ENCODE measurements at places on chromosomes 2 and 18. TPM values are rescaled to one million over a fixed set of nuclear protein-coding genes. Genes with fewer than 3 reads are reported as not detected.

DNA sequence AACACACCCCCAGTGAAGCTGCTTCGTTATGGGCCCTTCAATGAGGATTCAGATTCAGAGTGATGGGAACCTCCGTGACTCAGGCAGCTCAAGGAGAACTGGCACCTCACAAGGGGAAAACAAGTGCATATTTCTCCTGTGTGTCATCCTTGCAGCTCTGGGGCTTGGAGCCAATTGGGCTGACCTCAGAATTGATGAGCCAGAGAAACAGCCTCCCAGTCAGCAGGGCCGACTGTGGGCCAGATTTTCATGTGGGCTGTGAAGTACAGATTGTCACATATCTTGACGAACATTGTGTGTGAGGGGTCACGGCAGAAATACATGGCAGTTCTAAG is 189.6 kb upstream of the SP5 start:
- H3K36me3 ChIP-seq: no peaks in the 10 kb centered on the region
- no peak overlapping the region for H3K27ac ChIP-seq
- H3K4me1 ChIP-seq: peaks cover 2% of the 10 kb centered on the region
- H3K4me3 ChIP-seq: no peak overlapping the region

GRCh38 chr2:85635011-85635410 is 19.0 kb downstream of the USP39 start:
- H3K4me1 ChIP-seq: 0 out of 2 replicates have a peak, but pooled peaks cover 4% of the 10 kb centered on the region
- no peak for DNase-seq
- H3K27me3 ChIP-seq: no peaks in the 10 kb centered on the region
- no peak overlapping the region for H3K4me3 ChIP-seq
- peaks cover 59% of the 10 kb centered on the region for H3K36me3 ChIP-seq

DNA sequence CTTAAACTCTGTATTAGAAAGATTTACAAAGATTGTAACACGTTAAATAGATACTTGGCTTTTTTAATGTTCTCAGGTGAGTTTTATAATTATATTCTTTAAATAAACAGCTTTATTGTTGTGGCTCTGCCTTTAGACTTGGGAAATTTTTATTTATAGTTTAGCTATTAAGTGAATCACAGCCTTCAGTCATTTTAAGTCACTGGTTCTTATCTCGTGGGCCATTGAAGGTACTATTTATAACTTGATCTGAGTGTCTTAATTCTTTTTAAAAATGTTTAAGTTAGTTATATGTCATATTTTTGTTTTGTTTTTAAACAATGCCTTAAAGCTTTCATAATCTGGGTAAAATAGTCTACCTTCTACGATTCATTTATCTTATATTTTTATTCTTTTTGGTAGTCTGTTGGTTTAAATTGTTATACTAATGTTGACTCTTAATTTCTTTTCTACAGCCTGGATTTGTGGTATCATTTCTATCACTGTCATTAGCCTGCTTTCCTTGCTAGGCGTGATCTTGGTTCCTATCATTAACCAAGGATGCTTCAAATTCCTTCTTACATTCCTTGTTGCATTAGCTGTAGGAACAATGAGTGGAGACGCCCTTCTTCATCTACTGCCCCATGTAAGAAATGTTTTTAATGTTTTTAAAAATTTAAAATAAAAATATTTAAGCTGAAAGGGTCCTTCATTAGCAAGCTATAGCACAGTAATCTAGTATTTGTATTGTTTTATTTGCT is 49.3 kb downstream of the SLC39A10 start:
- no peak overlapping the region for H3K4me3 ChIP-seq
- peaks cover 10% of the 10 kb centered on the region for H3K36me3 ChIP-seq
- H3K27me3 ChIP-seq: no peaks in the 10 kb centered on the region

DNA sequence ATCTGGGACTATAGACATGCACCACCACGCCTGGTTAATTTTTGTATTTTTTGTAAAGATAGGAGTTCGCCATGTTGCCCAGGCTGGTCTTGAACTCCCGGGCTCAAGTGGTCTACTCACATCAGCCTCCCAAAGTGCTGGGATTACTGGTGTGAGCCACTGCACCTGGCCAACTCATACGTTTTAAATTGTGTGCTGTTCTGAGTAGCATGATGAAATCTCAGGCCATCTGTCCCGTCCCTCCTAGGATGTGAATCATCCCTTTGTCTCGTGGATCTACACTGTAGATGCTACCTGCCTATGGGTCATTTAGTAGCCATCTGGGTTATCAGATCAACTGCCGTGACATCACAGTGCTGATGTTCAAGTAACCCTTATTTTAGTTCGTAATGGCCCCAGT is 38.5 kb upstream of the RMP24 start:
- no peak overlapping the region for H3K4me3 ChIP-seq
- H3K4me1 ChIP-seq: no peaks in the 10 kb centered on the region
- no peaks in the 10 kb centered on the region for H3K36me3 ChIP-seq
- H3K27me3 ChIP-seq: peaks cover 2% of the 10 kb centered on the region
- DNase-seq: no peak

- H3K4me1 ChIP-seq: no peaks in the 10 kb centered on the region
- H3K27ac ChIP-seq: no peak overlapping the region
- DNase-seq: no peak
- H3K27me3 ChIP-seq: no peaks in the 10 kb centered on the region
- no peak overlapping the region for H3K4me3 ChIP-seq
These were observed 117.2 kb downstream of the RPIA start for GRCh38 chr2:88808652-88809051.

DNA sequence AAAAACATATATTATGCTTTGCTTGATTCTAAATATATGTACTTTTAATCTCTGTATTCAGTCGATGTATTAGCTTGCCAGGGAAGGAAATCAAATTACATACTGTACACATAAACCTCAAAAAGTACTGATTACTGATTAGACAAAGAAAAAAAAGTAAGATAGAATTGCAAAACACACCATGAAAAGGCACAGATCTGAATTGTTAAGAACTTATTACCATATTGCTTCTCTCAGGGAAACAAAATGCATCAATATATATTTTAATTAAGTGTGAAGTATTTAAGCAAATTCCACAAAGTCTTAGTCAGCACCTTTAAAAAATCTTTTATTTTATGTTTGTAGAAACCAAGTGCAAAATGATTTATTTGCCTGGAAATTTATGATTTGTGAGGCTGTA is 309.3 kb downstream of the RNF144A start:
- H3K4me1 ChIP-seq: no peaks in the 10 kb centered on the region
- DNase-seq: no peak
- no peak overlapping the region for H3K27ac ChIP-seq
- H3K4me3 ChIP-seq: no peak overlapping the region
- no peaks in the 10 kb centered on the region for H3K36me3 ChIP-seq
- no peaks in the 10 kb centered on the region for H3K27me3 ChIP-seq

DNA sequence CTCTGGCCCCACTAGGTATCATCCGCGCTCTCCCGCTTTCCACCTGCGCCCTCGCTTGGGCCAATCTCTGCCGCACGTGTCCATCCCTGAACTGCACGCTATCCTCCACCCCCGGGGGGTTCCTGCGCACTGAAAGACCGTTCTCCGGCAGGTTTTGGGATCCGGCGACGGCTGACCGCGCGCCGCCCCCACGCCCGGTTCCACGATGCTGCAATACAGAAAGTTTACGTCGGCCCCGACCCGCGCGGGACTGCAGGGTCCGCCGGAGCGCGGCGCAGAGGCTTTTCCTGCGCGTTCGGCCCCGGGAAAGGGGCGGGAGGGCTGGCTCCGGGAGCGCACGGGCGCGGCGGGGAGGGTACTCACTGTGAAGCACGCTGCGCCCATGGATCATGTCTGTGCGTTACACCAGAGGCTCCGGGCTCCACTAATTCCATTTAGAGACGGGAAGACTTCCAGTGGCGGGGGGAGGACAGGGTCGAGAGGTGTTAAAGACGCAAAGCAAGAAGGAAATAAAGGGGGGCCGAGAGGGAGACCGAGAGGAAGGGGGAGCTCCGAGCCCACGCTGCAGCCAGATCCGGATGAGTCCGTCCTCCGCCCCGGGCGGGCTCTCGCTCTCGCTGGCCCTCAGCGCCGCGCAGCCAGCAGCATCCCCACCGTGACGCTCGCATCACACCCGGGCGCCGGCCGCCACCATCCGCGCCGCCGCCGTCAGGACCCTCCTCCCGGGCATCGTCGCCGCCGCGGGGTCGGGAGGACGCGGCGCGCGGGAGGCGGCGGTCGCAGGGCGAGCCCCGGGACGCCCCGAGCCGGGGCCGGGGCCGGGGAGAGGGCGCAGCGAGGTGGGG is 664 bp downstream of the NETO1 start:
- DNase-seq: no peak
- peaks cover 35% of the 10 kb centered on the region for H3K27me3 ChIP-seq
- H3K27ac ChIP-seq: no peak overlapping the region
- no peaks in the 10 kb centered on the region for H3K36me3 ChIP-seq

DNA sequence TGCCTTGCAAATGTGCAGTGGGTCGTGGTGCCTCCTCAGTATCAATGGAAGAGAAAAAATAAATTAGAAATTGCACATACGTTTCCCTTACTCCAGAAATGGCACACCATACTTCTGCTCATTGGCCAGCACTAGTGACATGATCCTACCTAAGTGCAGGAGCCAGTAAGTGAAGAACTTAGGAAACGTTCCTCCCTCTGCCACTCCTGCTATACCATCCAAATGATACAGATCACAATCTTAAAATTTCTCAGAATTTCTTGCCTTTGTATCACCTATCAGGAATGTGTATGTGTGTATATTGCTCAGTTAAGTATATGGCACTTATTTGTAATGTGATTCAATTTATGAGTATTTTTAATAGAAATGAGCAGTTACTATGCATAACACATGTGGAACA is 237.0 kb upstream of the UBE2E3 start:
- H3K4me3 ChIP-seq: no peak overlapping the region
- H3K27ac ChIP-seq: no peak overlapping the region
- H3K27me3 ChIP-seq: no peaks in the 10 kb centered on the region
- H3K4me1 ChIP-seq: no peaks in the 10 kb centered on the region
- DNase-seq: no peak

- H3K27ac ChIP-seq: no peak overlapping the region
- no peaks in the 10 kb centered on the region for H3K36me3 ChIP-seq
- DNase-seq: no peak
- H3K4me1 ChIP-seq: no peaks in the 10 kb centered on the region
These were observed 13.2 kb downstream of the SNTG2 start for GRCh38 chr2:963876-964275.

DNA sequence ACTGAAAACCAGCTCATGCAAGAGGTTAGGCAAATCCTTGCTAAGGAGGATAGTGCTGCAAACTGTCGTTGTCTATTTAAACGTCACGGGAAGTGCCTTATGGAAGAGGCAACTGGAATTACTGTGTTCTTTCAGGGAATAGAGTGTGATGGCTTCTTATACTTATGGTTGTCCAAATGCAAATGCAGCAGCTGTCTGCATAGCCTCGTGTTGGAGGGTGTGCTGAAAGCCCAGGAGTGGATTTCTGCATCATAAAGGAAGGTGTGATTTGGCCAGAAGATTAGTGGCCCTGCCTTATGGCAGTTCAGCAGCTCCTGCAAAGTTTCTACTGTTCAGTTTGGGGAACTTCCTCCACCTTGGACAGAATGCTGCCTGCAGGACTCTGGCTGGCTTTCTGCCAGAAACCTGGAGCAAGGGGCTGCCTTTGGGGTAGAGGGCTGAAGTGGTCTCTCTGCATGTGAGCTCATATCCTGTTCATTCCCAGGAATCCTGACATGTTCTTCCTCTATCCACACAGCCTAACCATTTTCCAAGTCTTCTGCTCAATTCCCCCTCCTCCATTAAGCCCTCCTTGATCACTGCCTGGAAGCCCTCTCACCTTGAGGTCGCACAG is 321.2 kb upstream of the CXCR4 start:
- H3K27ac ChIP-seq: no peak overlapping the region
- H3K4me1 ChIP-seq: no peaks in the 10 kb centered on the region
- H3K27me3 ChIP-seq: no peaks in the 10 kb centered on the region
- no peak overlapping the region for H3K4me3 ChIP-seq
- H3K36me3 ChIP-seq: no peaks in the 10 kb centered on the region
- no peak for DNase-seq

GRCh38 chr18:48884771-48885170 is 66.0 kb downstream of the SMAD7 start:
- H3K27ac ChIP-seq: no peak overlapping the region
- no peaks in the 10 kb centered on the region for H3K36me3 ChIP-seq
- peaks cover 8% of the 10 kb centered on the region for H3K4me1 ChIP-seq
- DNase-seq: no peak
- no peaks in the 10 kb centered on the region for H3K27me3 ChIP-seq

DNA sequence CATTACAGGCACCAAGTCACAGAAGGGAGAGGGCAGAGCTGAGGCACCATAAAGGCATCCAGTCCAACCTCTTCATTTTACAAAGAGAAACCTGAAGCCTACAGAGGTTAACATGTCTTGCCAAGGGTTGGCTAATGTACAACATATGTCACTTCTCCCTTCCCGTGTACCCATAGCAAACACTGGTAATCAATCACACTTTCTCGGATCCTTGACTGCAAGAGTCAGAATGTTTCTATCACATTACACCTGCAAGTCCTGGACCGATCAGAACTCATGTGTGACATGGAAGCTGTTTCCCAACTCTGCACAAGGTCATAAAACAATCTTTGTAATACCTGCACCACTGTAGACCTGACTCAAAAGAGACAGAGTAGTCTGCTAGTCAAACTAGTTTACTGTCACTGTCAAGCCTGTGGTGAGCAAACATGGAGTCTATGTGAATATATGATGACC is 6.0 kb downstream of the ANKRD44 start:
- H3K27ac ChIP-seq: no peak overlapping the region
- no peaks in the 10 kb centered on the region for H3K27me3 ChIP-seq
- DNase-seq: no peak
- H3K4me3 ChIP-seq: no peak overlapping the region
- peaks cover 2% of the 10 kb centered on the region for H3K4me1 ChIP-seq

- DNase-seq: no peak
- H3K4me3 ChIP-seq: no peak overlapping the region
These were observed 1076.3 kb downstream of the RPIA start for GRCh38 chr2:89767572-89768435.

DNA sequence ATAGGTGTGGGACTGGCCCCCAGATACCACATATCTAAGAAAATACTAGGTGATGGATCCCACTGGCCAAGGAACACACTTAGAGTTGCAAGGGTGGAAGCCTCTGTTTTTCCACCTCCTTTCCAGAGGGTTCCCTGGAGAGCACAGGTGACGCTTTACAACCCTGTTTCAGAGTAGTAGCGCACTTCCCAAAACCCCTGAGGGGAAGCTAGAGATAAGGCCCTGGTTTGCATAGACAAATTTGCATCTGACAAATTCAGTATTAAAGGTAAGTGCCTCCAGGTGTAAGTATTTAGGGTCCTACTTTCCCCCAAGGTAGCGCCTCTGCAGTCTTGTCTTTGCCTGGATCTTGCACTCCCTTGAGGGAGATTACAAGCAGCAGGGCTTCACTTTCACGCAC is 474 bp upstream of the CERKL start:
- no peaks in the 10 kb centered on the region for H3K36me3 ChIP-seq
- peaks cover 35% of the 10 kb centered on the region for H3K27me3 ChIP-seq
- H3K4me3 ChIP-seq: peak overlapping the region; percentile 39

GRCh38 chr2:73889206-73889605 is 3.6 kb upstream of the ACTG2 start:
- no peak for DNase-seq
- H3K4me1 ChIP-seq: peaks cover 19% of the 10 kb centered on the region
- no peak overlapping the region for H3K4me3 ChIP-seq
- H3K27ac ChIP-seq: no peak overlapping the region

Gene SEPTIN10
- total RNA-seq: 83.9 TPM

Gene TTL
- 44.7 TPM for total RNA-seq

Gene LBH
- 158 TPM for total RNA-seq

Gene POTEJ
- total RNA-seq: not detected

Gene C1QL2
- not detected for total RNA-seq

Gene NEB
- under 0.01 TPM for total RNA-seq

Gene WIPF1
- 2.7 TPM for total RNA-seq

Gene ABI2
- 35.0 TPM for total RNA-seq

Gene NTSR2
- not detected for total RNA-seq

Gene IL1R1
- total RNA-seq: 8.1 TPM

Gene APOB
- total RNA-seq: under 0.01 TPM

Gene BCL11A
- 1.7 TPM for total RNA-seq

All from IMR-90 (cell line).